Stimulated activated CD8-positive, alpha-beta memory T cell treated with anti-CD3 and anti-CD28 coated beads, Interleukin-12 subunit alpha, Interleukin-12 subunit beta, amount 100 ng/mL, for 4 hours (primary cell): ENCODE measurements at places on chromosomes 2 and 18.

DNA sequence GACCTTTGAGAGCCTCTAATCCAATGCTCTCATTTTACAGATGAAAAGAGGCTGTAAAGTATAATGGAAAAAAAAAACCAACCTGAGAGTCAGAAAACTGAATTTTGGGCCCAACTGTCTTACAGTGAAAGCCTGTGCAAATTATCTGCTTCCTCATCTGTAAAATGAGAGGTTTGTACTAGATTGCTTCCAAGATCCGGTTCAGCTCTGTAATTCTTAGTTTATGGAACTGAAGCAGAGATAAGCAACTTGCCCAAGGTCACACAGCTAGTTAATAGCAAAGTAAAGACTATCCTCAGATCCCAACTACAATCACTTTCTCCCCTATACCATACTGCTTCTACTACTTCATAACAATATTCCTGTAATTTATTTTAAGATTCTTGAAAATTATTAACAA lies 6.3 kb downstream of the TLK1 start:
- DNase-seq: no peak

DNA sequence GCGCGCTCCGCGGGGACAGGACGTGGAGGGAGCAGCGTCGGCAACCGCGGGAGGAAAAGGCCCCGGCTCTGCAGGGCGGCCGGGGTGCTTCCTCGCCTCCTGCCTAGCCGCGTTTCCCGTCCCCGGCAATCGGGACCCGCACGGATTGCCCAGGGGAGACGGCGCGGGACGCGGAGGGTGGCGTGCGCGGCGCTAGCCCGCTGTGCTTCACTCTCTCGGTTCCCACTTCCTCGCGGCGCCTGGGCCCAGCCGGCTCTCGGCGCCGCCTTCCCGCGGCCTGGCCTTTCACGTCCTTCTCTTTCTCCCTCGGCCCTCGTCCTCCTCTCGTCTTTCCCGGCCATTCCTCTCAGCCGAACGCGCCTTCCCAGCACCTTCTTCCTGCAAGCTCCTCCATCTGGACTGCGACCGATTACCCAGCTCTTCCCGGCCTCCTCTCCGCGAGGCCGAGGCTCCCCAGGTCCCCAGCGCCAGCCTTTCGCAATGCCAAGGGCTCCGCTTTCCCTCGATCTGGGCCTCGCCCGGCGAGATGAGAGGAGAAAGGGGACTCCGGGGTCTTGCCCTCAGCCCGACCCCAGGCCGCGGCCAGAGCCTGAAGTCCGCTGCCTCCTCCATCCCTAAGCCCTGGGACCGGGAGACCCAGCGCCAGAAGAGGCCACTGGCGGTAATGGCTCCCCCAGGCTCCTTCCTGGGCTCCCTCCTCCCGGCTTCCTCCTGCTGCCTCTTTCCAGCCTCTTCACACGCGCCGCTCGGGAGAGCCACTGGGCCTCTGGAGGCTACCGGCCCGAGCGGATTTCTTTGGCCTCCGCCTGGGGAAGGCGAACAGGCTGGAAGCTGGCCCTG lies 34.3 kb upstream of the ATP6V1B1 start:
- no peak for DNase-seq

DNA sequence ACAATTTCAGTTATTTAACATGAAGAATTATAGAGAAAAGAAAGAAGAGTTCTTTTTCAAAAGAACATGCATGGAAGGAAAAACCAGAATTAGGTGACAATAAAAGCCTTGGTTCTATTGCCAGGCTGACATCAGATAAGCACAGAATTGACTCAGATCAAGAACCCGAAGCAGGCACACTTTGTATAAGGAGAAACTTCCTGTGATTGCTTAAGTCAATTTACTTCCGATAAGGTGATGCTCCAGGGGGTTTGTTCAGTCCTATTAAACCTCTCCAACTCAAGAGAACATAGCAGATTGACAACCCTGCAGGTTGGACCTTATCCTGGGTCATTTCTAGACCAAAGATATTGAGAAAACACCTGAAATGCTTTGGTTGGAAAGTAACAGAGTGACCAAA lies 31.4 kb downstream of the GAREM1 start:
- no peak for DNase-seq

- no peak for DNase-seq
Observed at GRCh38 chr2:192159736-192160135, 35.0 kb downstream of the TMEFF2 start.

- no peak for DNase-seq
Observed at GRCh38 chr2:170142502-170142901, 35.4 kb upstream of the MYO3B start.

GRCh38 chr2:43521568-43521967 lies 74.3 kb downstream of the THADA start:
- DNase-seq: no peak

- no peak for DNase-seq
Observed at GRCh38 chr2:28326469-28326805, 66.2 kb upstream of the FOSL2 start.

- DNase-seq: no peak
Observed at GRCh38 chr2:172456002-172456401, 28.6 kb downstream of the ITGA6 start.

GRCh38 chr2:3680548-3681345 lies 22.6 kb upstream of the DCDC2C start:
- no peak for DNase-seq

DNA sequence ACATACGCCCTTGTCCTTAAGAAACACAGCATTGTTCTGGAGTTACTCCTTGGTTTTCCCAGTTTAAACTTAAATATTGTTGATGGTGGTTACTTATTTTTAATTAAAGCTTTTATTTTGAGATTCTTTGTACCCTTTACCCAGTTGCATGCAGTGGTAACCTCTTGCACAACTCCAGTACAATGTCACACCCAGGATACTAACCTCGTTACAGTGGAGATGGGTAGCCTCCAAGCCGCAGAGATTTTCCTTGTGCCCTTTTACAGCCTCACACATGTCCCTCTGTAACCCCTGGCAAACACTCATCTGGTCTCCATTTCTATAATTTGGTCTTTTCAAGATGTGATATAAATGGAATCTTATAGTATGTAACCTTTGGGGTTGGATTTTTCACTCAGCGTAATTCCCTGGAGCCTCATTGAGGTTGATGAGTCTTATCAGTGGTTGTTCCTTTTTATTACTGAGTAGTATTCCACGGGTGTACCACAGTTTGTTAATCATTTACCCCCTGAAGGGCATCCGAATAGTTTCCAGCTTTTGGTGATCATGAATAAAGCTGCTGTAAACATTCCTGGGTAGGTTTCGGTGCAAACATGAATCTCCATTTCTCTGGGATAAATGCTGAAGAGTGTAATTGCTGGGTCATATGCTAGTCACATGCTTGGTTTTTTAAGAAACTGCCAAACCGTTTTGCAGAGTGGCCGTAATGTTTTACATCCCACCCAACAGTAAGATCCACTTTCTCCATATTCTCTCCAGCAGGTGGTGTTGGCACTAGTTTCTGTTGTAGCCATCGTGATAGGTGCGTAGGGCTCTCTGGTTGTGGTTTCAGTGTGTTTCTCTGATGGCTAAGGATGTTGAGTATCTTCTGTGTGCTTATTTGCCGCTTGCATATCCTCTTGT lies 68.6 kb downstream of the DGKD start:
- no peak for DNase-seq

GRCh38 chr18:32167980-32168730 lies 21.7 kb upstream of the MEP1B start:
- no peak for DNase-seq

DNA sequence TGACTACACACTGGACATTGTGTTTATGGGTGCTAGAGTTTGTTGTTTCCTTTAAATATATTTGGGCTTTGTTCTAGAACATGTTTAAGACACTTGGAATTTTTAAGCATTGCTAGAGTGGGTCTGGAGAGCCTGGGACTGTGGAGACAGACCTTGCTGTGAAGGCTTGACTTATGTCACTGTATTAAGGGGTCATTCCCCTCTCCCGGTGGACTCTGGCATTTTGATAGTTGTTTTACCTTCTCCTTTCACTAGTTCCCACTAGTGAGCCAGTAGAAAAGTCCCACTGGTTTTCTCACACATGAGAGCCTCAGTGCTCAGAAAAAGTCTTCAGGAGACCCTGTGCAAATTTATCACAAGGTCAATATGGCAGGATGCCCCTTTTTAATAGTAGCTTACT lies 18.6 kb downstream of the ADNP2 start:
- no peak for DNase-seq

- no peak for DNase-seq
Observed at GRCh38 chr2:73701968-73702665, 35.0 kb downstream of the TPRKB start.

- DNase-seq: no peak
Observed at GRCh38 chr2:33444967-33445366, 31.5 kb upstream of the RASGRP3 start.

DNA sequence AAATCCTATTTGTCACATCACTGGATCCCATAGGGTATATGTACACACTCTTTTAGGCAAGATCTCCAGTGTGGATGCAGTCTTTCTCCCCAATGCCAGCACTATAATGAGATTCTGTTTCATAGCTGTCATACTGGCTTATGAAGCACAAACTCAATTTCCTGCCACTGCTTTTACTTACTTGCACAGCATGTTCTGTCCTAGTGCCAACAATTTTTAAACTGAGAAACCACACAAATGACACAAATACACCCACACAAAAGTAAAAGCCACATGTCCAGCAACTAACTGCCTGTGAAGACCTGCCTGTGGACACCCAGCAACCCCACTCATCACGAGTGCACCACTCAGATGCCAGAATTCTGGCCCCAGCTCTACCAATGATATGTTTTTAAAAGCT lies 29.6 kb upstream of the RNU4ATAC start:
- no peak for DNase-seq

DNA sequence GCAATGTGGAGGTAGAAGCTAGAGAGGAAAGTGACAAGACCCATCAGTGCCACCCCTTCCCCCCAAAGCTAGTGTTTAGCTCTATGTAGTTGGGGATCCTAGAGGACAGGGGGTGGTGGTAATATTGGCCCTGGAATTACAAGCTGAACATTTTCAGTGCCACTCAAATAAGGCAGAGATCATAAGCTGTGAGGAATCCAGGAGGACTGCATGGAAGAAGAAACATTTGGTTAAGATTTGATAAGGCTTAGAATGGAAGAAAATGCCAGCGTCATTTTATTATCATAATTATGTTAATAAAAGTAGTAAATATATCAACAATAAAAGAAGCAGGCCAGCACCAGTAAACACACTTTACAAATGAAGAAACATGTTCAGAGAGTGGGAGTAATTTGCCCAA lies 33.7 kb downstream of the KCNK3 start:
- DNase-seq: no peak

DNA sequence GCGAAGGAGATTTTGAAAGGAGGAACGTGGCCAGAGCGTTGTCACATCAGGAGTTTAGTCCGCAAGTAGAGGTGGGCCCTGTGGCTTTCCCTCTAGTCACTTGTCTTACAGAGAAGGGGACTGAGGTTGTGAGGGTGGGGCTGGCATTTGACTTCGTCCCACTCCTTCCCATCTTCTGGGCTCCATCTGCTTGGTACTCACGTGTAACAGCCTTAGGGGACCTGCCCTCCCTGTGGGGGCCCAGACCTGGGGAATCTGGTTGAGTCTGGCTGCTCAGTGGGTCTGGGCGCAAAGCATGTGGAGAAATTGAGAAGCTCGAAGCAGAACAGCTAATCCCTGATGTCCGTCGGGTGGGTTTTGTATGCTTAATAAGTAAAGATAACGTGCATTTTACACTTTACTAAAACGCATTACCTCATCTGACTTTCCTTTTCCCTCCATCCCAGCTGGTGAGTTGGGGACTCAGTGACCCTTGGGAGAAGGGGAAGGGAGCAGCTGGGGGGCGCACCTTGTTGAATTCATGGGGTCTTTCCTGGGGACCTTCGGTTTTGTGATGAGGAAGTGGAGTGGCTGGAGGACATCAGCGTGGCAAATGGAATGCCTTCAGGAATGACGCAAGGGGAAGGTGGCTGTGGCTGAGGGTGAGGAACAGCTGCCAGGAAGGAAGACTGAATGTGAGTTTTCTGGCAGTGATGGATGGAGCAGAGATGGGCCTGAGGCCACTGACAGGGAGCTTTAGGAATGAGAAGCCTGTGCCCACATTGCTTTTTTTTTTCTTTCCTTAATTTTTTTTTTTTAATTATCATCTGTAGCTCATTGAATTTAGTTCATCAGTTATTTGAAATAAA lies 44.8 kb downstream of the ASAP2 start:
- no peak for DNase-seq

DNA sequence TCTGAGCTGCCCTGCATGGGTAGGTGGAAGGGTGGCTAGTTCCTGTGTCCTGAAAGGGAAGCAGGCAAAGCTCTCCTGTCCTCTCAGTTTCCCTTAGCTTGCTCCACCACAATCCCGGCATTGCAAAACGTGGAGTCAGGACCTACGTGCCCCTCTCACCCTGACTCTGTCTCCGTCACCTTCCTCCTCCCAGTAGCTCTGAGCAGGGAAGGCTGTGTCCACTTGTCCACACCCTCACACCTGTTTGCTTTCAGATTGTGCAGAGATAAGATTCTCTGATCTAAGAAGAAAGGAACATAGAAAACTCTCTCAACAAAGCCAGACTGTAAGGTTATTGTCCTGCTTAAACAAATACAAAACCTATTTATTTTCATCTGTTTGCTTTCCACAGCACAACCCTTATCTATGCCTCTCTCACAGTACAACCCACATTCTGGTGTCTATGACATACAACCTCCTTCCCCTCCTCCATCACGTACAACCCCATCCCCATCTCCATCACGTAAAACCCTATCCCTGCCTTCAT lies 79.0 kb downstream of the ALPK2 start:
- DNase-seq: no peak

DNA sequence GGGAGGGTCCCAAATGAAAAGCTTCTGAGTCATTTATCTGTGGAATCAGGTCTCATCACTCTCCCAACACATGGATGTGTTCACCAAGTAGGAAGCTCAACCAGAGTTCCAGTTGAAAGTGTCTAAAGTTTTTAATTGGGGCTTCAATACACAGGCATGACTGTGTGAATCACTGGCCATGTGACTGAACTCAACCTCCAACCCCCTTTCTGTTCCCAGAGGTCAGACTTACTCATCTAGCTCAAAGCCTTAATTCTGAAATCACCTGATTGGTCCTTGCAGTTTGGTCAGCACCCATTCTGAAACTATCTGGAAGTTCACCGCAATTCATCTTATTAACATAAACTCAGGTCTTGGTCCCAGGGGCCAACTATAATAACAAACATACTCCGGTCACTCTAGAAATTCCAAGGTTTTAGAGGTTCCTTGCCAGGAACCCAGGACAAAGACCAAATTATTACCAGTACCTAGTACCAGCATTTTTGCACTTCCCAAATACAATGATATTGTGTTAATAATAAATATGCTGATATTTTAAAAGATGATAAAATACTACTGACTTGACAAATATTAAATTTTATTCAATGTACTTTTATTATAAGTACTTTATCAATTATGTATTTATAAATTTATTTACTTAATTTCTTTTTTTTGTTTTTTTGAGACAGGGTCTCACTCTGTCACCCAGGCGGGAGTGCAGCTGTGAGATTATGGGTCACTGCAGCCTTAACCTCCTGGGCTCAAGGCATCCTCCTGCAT lies 10.7 kb upstream of the RBM45 start:
- no peak for DNase-seq

GRCh38 chr2:179336782-179337534 lies 72.3 kb upstream of the SESTD1 start:
- no peak for DNase-seq
